ENCODE measurements at places on chromosomes 16 and 17.

DNA sequence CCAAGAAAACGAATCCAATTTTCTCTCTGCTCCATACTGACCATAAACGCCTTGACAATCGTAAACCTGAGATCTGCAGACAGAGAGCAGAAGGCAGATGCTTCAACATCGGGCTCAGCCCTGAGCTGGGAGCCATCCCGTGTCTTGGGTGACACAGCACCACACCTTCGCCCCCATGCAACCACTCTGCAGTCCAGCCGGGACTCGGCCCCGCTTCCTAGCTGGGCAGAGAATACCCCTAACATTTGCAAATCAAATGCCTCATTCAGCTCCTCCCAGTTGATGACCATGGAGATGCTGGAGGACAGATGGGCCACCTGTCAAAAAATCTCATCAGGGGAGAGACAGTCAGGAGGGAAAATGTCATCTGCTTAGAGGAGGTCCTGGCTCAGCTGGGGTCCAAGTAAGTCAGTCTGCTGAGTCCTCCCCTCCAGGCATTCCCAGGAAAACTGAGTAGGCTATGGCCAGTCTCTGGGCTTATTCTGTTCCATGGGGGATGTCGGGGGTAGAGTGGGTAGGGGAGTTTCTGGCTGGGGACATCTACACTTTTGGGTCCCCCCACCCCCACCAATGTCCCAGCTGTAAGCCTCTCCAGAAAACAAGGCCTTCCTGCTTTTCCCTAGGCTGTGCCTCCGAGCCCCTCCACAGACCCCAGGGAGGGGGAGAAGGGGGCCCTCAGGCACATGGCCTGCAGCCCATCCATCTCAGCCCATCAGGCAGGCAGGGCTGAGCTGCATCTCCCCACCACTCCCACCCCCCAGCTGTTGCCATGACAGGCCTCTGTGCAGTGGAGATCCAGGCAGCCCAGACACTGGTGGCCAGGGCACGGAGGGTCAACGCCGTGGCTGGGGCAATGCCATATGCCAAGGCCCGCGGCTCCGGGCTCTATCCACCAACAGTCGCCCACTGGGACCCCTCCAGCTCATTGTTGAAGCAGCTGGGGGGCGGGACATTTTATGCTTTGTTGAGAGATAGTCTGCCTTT, 158.6 kb downstream of the AXIN2 start:
- no peak for DNase-seq

DNA sequence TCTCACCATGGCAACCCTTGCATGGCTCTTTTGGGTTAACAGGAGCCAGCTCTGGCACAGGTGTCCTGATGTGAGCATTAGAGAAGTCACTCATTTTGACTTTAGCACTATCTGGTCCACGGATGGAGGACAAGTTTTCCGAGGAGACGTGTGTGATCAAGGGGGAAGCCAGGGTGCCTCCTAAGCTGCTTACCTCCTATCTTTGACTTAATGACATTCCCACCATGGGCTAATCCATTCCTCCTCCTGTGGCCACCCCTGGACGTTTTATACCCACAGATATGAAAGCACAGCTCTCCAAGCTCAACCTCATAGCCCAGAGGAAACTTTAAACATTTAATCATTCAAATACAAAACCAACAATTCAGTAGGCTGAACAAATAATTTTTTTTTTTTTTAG, 18.8 kb downstream of the MPP2 start:
- DNase-seq: no peak

- no peak for DNase-seq
These were observed 25.3 kb upstream of the KCTD5 start for GRCh38 chr16:2656985-2657384.

- no peak for DNase-seq
These were observed 27.1 kb upstream of the CREBBP start for GRCh38 chr16:3907586-3907985.

DNA sequence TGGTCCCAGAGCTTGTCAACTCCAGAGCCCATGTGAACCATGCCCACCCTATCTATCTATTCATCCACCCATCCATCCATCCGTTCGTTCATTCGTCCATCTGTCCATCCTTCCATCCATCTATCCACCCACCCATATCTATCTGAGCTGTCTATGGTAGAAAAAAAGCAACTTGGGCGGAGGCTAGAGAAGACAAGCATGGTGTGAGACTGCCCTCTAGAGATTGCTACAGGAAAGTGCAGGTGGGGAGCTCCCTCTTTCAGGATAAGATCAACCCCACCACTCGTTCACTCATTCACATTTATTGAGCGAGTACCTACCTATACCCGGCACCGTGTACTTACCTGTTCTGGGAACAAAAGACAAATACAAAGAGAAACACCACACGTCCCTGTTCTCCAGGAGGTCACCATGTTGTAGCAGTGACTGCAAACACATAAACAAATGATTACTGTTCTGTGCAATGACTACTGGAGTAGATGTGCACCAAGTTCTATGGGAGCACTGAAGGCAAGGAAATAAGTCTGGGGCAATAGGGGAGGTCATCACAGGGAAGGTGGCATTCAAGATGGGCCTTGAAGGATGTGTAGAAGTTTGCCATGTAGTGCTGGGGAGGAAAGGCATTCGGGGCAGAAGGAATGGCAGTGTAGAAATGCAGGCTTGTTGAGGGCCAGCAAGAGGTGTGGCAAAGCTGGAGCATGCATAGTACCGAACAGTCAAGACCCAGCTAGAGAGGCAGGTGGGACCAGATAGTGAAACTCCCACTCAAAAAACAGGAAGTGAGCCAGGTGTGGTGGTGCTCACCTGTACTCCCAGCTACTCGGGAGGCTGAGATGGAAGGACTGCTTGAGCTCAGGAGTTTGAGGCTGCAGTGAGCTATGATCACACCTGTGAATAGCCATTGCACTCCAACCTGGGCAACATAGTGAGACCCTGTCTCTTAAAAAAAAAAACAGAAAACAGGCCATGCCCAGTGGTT, 13.4 kb upstream of the ATP5MC1 start:
- DNase-seq: peak; percentile 42
